ENCODE measurements at places on chromosomes 12 and 14.

DNA sequence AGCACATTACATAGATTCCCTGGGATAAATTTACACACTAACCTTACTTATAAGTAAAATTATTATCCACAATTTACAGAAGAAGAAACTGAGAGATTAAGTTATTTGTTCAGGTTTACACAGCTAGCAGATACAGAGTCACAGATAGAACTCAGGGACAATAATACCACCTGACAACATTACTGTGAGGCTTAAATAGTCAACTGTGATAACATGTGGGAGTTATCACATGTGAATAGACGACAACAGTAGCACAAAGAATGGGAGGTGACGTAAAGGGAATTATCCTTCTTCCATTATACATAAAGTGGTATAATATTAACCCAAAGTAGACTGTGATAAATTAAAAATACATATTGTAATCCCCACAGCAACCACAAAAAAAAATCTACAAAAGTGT lies 6.2 kb upstream of the SPIC start:
- no peak for DNase-seq

DNA sequence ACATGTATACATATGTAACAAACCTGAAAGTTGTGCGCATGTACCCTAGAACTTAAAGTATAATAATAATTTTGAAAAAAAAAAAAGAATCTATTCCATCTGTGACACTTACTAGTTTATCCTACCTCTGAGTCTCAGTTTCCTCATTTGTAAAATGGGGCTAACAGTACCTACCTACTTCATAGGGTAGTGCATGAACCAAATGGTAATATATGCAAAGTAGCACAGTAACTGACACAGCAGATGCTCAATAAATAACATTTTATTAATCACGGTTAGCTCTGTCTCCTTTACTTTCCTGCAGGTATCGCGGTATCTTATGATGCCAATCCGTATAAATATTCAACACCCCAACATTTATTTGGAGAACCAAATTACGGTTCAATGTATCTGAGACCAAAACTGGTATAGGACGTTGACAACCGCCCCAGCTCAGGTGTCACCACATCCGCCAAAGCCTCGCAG lies 703 bp downstream of the TMED10 start:
- DNase-seq, result no peak

DNA sequence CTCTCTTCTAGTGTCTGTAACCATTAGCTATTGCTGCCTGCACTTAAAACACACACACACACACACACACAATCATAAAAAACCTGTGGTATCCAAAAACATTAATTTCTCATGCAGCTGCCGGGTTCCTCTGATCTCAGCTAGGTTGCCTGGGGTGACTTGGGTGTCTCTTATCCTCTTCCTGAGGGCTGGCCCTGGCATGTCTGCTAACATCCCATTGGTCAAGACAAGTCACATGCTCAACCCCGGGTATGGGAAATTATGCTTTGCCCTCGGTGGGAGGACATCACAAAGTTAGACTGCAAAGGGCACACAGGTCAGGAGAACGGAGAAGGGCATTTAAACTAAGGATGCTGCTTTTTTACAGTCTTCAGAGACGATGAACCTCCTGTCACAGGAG lies 55.7 kb downstream of the TRPV4 start:
- DNase-seq, result no peak

DNA sequence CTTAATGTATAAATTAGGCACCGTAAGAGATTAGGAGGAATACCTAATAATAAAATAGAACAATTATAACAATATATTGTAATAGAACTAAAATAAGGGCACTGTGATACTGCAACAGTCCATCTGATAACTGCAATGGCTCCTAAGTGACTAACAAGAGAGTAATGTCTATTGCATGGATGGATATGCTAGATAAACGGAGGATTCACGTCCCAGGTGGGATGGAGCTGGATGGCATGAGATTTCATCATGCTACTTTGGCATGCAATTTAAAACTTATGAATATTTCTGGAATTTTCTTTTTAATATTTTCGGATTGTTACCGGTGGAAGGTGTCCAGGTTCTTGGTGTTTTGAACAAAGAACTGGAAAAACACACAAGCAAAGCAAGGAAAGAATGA lies 2.2 kb upstream of the TMEM19 start:
- no peak for DNase-seq

GRCh38 chr14:68741477-68741791 lies 51.4 kb downstream of the ZFP36L1 start:
- DNase-seq, result no peak

- no peak for DNase-seq
Measured at GRCh38 chr12:62522984-62523383, 56.4 kb downstream of the MON2 start.

DNA sequence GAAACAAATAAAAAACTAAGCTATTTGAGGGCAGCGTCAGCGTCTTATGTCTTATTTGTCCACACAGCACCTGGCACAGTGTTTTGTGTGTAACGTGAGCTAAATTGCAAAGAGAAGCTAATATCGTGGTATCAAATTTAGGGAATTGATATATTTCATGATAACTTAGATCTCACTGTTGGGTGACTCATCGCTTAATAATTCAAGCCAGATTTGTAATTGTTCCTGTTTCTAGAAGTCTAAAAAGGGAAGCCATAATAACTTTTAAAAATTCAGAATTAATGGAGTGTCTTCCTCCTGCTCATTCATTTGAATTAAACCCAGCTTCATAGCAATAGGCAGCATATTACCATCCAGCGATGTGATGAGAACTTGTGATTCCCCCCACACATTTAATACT lies 214.7 kb downstream of the PDZRN4 start:
- no peak for DNase-seq

Measured in stimulated activated CD8-positive, alpha-beta memory T cell treated with anti-CD3 and anti-CD28 coated beads, Interleukin-15, amount 100 ng/mL, for 1 hour (primary cell).